Uterus (tissue), 4 donors: ENCODE measurements at places on chromosomes 7 and 10. TPM values are rescaled to one million over a fixed set of nuclear protein-coding genes. Genes with fewer than 3 reads are reported as not detected.

GRCh38 chr10:60139798-60140566 is 233.6 kb upstream of the CCDC6 start:
- no peak for DNase-seq

GRCh38 chr7:78279032-78279431 is 480.5 kb downstream of the PHTF2 start:
- no peak for DNase-seq

- DNase-seq, result no peak
Measured at GRCh38 chr7:70867513-70867912, 264.4 kb upstream of the GALNT17 start.

CYP3A4 gene
- total RNA-seq, result not detected
